ENCODE measurements at places on chromosomes 7 and 10. TPM values are rescaled to one million over a fixed set of nuclear protein-coding genes. Genes with fewer than 3 reads are reported as not detected.

- no peaks in the 10 kb centered on the region for H3K4me1 ChIP-seq
- H3K27me3 ChIP-seq: no peaks in the 10 kb centered on the region
- DNase-seq: peak; percentile 49
- H3K36me3 ChIP-seq: no peaks in the 10 kb centered on the region
- no peak overlapping the region for H3K4me3 ChIP-seq
Measured at GRCh38 chr10:65325913-65326312, 1599.9 kb upstream of the LRRTM3 start.

DNA sequence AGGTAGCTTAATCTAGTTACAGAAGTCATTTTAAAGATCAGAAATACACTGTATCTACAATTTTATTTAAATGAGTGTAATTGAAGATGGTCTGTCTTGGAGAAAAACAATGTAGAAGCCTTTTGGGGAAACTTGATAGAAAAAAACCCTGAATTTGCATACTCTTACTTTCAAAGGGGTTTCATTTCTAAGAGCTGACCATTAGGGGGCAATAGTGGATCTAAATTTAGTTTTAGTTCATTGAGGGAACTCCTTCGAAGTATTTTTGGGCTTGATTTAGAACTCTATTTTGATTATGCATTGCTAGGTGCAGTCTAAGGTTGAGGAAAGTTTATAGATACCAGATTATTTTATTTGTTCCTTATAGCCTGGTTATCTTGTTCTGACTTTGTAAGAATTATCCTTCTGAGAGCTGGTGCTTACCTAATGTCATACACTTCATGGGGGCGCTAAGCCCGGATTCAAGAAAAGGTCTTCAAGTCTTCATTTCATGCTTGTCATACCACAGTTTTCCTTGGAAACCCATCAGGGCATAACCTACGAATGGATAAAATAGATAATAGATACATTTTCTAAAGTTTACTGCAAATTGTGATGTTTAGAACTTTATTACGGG, 69.1 kb upstream of the MXI1 start:
- no peaks in the 10 kb centered on the region for H3K27me3 ChIP-seq
- H3K4me3 ChIP-seq: no peak overlapping the region
- DNase-seq: no peak
- H3K4me1 ChIP-seq: no peaks in the 10 kb centered on the region
- H3K36me3 ChIP-seq: peaks cover 6% of the 10 kb centered on the region

- no peaks in the 10 kb centered on the region for H3K27me3 ChIP-seq
- no peaks in the 10 kb centered on the region for H3K36me3 ChIP-seq
- no peak overlapping the region for H3K27ac ChIP-seq
- H3K4me3 ChIP-seq: no peak overlapping the region
- no peak for DNase-seq
- no peaks in the 10 kb centered on the region for H3K4me1 ChIP-seq
Measured at GRCh38 chr7:79046061-79046460, 407.4 kb downstream of the MAGI2 start.

- no peak overlapping the region for H3K27ac ChIP-seq
- H3K27me3 ChIP-seq: no peaks in the 10 kb centered on the region
- H3K36me3 ChIP-seq: no peaks in the 10 kb centered on the region
Measured at GRCh38 chr10:111303887-111304286, 227.1 kb downstream of the ADRA2A start.

DNA sequence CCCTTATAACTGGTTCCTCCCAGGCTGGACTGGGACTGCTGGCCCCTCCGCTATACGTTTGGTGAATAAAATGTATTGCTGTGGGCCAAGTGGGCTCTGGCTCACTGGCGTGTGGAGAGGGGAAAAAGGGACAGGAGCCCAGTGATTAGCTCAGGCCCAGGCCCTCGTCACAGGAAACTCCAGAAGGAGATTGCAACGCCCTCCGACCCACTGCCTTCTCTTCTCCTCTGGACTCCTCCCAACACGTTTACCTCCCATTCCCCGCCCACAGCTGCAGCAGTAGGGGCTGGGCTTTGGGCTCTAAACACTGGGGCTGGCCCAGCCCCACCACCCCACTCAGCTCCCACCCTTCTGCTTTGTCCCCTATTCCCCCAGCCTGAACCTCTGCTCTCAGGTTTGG, 173.9 kb downstream of the NEURL1 start:
- no peak overlapping the region for H3K4me3 ChIP-seq
- no peaks in the 10 kb centered on the region for H3K4me1 ChIP-seq
- H3K27ac ChIP-seq: no peak overlapping the region
- DNase-seq: peak; percentile 53

GRCh38 chr7:131778601-131779000, 222.2 kb upstream of the PODXL start:
- H3K36me3 ChIP-seq: no peaks in the 10 kb centered on the region
- DNase-seq: no peak
- no peak overlapping the region for H3K27ac ChIP-seq
- H3K27me3 ChIP-seq: no peaks in the 10 kb centered on the region

DNA sequence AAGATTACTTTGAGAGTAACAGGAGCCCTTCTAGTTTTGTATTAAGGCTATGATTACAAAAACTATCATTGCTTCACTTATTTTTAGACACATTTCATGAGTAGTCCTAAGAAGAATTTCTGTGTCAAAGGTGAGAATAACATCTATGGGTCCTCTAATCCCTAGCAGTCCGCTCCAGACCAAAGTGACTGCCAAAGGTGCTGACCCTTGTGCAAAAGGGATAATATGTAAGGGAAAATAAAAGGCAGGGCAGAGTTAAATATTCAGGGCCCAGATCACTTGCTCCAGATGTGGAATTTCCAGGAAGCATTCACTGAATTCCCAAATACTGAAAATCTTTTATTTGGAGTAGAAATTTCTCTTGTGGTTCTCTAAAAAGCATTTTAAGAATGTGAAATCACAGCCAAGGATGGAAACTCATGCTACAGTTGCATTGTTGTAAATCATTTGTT, 29.3 kb downstream of the RHOBTB1 start:
- no peak overlapping the region for H3K4me3 ChIP-seq
- H3K27me3 ChIP-seq: no peaks in the 10 kb centered on the region
- H3K36me3 ChIP-seq: peaks cover 12% of the 10 kb centered on the region
- no peaks in the 10 kb centered on the region for H3K4me1 ChIP-seq

DNA sequence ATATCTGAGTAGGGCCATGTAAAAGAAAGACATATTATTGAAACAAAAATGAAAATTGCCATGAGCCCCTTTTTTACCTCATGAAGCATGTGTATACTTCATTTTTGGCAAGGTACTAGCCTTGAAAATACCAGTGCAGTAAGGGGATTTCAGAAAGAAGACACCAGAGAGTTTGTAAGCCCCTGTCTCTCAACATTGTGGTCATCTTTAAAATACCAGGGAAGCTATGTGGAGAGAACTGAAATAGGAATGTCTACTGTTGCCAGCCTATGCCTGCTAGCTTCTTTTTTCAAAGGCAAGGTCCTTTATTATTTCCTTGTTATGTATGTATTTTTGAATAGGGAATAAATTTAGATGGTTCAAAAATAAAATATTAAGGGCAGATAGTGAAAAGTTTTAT, 57.8 kb downstream of the CASD1 start:
- no peaks in the 10 kb centered on the region for H3K4me1 ChIP-seq
- peaks cover 22% of the 10 kb centered on the region for H3K36me3 ChIP-seq
- no peak overlapping the region for H3K27ac ChIP-seq
- DNase-seq: no peak

TMEM225B gene
- total RNA-seq: not detected

GPR85 gene
- not detected for total RNA-seq

AGAP3 gene
- total RNA-seq: 97.7 TPM

UNCX gene
- not detected for total RNA-seq

SUFU gene
- total RNA-seq: 9.5 TPM

Measured in H9 (cell line).